Ureter (tissue), 1 donor: ENCODE measurements at places on chromosomes 1 and 21. TPM values are rescaled to one million over a fixed set of nuclear protein-coding genes. Genes with fewer than 3 reads are reported as not detected.

The DIRAS3 gene
- total RNA-seq, result 2.7 TPM

The SRRM1 gene
- total RNA-seq, result 169 TPM

The S100A2 gene
- 317 TPM for total RNA-seq

The MYCL gene
- 84.3 TPM for total RNA-seq

The CTSK gene
- total RNA-seq, result 26.5 TPM

The ASCL5 gene
- total RNA-seq, result not detected

The VWA5B1 gene
- total RNA-seq, result 41.9 TPM

The RGS8 gene
- not detected for total RNA-seq

The DENND2D gene
- 134 TPM for total RNA-seq

The SELL gene
- 3.5 TPM for total RNA-seq

The WDR64 gene
- not detected for total RNA-seq

The SELENBP1 gene
- 57.1 TPM for total RNA-seq

The NLRP3 gene
- total RNA-seq, result 1.9 TPM

The KLF17 gene
- not detected for total RNA-seq

The DDR2 gene
- 60.3 TPM for total RNA-seq

The THRAP3 gene
- 129 TPM for total RNA-seq

The KRTAP13-2 gene
- not detected for total RNA-seq

The KDF1 gene
- 15.7 TPM for total RNA-seq

The COL9A2 gene
- 27.1 TPM for total RNA-seq

The ADAM30 gene
- not detected for total RNA-seq

The EPHA10 gene
- 4.4 TPM for total RNA-seq

The LRRC71 gene
- not detected for total RNA-seq

The C1orf115 gene
- 13.1 TPM for total RNA-seq

The IL20 gene
- not detected for total RNA-seq

The SLC22A15 gene
- total RNA-seq, result 10.3 TPM

The TNN gene
- total RNA-seq, result not detected

The SHC1 gene
- 216 TPM for total RNA-seq

The OR10K2 gene
- not detected for total RNA-seq

The OR1C1 gene
- total RNA-seq, result not detected

The MACO1 gene
- 22.3 TPM for total RNA-seq

The TAS1R1 gene
- not detected for total RNA-seq

The A3GALT2 gene
- not detected for total RNA-seq

The CELA2A gene
- total RNA-seq, result 0.44 TPM

The RUNX3 gene
- total RNA-seq, result 5.3 TPM

The AJAP1 gene
- total RNA-seq, result 5.7 TPM

The LCE1A gene
- total RNA-seq, result not detected
